Stimulated activated CD8-positive, alpha-beta memory T cell treated with anti-CD3 and anti-CD28 coated beads, Interleukin-4, amount 100 ng/mL, for 24 hours (primary cell): ENCODE measurements at places on chromosomes 7 and 10.

DNA sequence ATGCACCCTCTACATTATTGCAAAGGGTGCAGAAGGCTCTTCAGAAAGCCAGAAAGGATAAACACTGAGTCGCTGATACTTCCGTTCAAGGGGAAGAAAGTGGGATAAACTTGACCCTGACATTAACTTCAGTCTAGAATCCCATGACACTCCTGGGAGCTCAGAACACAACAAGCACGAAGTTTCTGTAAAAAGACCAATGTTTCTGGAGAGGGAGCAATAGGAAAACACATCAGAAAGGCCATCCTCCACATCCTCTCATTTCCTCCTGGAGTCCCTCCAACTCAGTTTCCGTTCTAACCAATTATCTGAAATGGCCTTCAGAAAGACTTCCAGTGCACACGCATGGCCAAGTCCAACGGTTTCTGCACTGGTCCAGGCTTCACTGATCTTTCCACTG lies 113.5 kb downstream of the SORBS1 start:
- DNase-seq = no peak

DNA sequence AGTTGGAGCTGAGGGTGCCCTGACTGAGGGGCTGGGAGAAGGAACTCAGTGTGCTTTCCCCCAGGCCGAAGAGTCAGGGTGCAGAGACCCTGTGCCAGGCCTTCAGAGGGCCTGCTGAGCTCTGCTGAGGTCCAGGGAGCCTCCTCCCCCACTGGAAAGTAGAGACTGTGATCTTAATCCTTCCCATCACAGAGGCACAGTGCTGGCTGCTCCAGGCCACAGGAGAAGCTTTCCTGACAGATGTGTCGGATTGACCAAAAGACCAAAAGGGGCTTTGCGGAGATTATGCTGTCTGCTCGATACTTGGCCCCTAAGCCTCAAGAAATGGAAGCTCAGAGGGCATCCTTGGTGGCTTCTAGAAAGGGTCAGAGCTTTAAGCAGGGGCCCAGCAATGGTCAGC lies 32.9 kb upstream of the BTRC start:
- DNase-seq = no peak

DNA sequence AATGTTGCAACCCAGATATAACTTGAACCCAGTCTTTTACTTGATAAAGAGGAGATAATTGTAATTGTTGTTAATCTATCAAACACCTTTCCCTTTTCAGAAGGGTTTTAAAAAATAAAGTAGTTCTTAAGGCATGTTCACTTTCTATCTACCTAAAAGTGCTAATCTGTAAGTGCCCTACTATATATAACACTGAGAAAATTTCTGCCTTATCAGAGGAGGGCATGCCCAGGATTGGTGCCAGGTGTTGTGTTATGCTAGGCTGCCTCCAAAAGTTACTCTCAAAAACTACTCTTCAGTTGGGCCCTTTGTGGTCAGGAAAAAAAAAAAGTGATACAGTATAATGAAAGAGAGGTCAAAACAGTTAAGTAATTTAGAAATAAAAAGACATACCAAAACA lies 36.3 kb downstream of the SMNDC1 start:
- no peak for DNase-seq

- DNase-seq = no peak
These were observed 145.9 kb downstream of the GFRA1 start for GRCh38 chr10:116126954-116127695.

DNA sequence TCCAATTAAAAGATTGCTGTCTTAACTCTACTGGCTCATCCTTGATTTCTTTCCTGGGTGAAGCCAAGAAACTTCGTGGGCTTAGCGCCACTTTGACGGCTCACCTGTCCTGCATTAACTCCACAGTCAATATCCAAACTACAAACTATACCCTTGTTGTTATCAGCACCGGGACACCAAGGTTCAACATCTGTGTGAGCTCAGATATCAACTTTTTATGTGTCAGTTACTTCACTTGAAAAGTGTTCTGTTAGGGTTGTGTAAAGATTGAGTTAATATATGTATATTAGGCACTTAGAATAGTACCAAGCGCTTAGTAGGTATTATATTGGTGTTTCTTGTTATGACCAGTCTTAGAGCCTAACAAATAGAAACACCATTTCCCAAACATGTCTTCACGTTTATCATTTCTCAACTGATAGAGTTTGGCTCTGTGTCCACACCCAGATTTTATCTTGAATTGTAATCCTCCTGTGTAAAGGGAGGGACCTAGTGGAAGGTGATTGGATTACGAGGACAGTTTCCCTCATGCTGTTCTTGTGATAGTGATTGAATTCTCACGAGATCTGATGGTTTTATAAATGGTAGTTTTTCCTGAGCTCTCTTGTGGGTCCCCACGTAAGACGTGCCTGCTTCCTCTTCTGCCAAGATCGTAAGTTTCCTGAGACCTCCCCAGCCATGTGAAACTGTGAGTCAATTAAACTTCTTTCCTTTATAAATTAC lies 19.0 kb upstream of the ST8SIA6 start:
- no peak for DNase-seq

DNA sequence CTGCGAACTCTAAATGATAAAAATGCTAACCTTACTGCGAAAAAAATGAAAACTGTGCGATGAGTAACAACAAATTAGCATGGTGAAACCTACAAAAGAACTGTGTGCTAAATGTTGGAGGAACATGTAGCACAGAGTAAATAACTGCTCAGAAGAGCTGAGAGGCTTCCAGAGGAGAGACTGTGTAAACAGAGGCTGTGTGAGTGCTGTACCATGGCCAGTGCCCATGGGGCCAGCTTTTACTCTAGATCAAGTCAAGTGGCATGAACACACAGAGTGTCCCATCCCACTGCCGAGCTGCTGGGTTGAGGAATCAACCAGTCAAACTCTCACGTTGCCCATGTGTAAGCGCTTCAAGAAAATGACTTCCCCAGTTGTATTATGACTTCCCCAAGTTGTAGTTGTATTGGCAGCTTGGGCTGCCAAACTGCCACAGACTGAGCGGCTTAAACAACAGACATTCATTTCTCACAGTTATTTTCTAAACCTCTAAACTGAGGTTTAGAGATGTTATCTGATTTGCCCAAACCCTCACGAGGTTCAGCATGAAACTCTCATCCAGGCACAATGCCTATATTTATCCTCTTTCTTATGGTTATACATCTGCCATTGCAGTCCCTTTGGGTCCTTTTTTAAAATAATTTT lies 270.7 kb downstream of the ABCA13 start:
- no peak for DNase-seq

DNA sequence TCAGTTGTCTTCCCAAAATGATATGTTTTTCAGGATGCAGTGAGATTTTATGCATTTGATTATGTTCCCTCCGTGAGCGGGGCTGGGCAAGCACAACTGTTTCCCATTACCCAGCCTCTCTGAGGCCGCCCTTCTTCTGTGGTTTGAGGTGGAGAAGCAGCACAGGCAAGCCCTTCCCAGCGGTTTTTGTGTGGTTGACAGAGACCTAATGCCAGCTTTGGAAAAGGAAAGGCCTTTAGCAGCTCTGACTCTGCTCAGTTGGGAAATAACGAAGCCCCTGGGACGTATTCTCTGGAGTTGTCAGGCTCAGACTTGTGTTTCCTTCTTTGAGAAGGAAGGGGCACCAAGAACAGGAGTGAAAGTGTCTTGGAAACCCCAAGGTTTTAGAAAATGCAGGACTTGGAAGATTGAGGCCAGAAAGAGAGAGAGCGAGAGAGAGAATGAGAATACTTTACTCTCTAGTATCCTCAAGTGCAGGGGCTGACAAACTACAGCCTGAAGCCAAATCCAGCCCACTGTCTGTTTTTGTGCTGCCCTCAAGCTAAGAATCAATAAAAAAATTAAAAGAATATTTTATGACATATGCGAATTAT lies 20.6 kb upstream of the PDCD4 start:
- DNase-seq = no peak

DNA sequence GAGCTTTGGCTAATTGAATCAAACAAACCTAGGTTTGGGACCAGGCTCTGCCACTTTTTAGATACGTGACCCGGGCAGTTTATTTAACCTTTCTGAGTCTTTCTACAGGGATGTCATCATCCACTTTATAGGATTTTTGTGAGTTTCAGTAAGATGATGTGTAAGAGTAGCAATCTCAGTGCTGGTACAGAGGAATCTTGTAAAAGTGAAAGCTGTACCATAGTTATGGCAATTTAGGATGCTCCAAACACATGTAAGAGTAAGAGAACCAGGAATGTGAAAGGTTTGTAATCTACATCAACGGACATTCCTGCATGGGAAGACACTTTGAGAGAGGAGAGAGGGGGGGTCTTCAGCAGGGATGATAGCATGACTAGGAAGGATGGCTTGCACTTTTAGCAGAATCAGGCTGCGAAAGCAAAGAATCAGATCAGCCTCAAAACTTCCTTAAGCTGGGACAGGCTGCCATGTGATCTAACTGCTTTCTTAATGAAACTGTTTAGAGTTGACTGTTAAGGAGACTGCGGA lies 968 bp downstream of the NOLC1 start:
- DNase-seq = no peak

DNA sequence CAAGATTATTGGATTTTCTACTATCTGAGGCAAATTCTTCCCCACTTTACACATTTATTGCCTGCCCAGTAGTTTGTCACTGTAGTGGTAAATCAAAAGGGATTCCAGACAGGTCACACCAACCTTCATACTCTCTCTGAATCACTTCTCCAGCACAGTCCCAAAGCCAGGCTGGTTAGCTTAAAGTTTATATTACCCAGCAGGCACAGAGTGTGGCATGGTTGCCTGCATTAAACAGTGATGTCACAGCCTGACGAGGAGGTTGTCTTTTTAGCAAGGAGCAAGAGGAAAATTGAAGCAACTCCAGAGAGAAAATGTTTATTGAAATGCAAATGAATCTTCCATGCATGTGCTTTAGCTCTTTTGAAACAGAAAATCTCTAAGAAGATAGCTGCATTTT lies 375.5 kb upstream of the CELF2 start:
- DNase-seq = no peak

- no peak for DNase-seq
These were observed 111.1 kb downstream of the TNS3 start for GRCh38 chr7:47470567-47471357.

GRCh38 chr10:11539191-11539868 lies 72.1 kb downstream of the USP6NL start:
- no peak for DNase-seq
